Stimulated activated CD8-positive, alpha-beta memory T cell treated with anti-CD3 and anti-CD28 coated beads, Interleukin-4, amount 100 ng/mL, for 4 hours (primary cell): ENCODE measurements at places on chromosomes 6 and 20.

DNA sequence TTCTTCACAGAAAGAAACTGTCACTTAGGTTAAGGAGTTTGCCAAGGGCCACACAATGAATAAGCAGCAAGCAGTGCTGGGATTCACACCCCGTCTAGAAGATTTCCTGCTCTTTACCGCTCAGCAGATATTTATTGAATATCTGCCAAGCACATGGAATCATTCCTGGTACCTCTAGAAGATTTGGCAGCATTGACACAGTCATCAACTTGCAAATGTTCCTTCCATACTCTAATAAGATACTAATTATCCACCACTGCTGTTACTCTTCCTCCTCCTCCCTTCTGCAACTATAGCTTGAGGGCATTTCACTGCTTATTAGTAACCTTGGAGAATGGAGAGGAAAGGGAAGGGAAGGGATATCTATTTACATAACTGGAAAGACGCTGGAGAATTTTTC is 13.0 kb downstream of the MOXD1 start:
- no peak for DNase-seq

DNA sequence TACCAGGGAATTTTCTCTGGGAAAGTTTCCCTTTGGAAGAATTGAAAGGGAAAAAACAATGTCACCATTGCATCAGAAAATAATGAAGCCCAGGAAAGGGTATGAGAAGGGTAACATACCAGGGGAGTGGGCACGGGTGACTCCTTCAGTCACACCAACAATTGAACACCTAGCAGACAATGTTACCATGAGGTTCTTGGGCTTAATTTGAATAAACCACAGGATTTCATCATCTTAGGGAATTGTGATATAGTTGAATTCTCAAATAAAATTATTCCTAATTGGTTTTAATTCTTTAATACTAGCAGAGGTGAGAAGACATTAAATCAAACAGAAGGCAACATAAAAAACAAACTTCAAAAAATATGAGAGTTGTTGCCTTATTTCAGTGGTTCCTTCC is 73.7 kb upstream of the RREB1 start:
- no peak for DNase-seq

GRCh38 chr6:39879535-39879934 is 54.7 kb downstream of the MOCS1 start:
- no peak for DNase-seq

DNA sequence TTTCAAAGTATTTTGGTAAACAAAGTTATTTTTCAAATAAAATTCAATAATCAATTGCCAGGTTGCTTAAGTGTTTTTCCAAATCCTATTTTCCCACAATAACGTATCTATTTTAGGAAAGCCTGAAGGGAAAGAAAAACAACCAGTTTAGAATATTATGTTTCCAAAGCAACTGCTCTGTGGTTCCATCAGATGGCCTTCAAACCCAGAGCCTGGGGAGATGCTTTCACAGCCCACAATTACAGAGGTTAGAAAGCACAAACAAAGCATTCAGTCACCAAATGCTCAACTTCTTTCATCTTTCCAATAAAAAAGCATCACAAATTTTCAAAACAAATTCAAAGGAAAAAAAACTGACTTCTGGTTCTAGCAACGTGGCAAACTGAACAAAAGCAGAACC is 66.0 kb downstream of the ELOVL5 start:
- DNase-seq: no peak

GRCh38 chr6:158707120-158707820 is 57.4 kb downstream of the SYTL3 start:
- DNase-seq: no peak

- no peak for DNase-seq
Measured at GRCh38 chr6:40425192-40425919, 161.8 kb downstream of the LRFN2 start.

DNA sequence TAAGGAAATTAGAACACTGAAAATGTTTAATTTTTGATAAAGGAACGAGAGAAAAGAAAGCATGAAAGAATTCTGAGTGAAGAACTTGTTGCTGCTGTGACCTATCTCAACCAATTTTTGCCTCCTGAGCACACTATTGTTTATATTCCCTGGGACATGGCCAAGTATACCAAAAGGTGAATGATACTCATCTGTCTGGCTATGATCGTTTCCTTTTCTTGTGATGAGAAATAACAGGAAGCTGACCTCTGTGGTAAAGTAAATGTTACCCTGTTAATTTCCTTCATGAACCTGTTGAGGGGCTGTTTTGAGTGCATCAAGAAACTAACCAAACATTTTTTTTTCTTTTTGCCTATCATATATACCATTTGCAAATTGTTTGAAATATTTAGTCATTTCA is 69.1 kb downstream of the FIG4 start:
- DNase-seq: no peak

DNA sequence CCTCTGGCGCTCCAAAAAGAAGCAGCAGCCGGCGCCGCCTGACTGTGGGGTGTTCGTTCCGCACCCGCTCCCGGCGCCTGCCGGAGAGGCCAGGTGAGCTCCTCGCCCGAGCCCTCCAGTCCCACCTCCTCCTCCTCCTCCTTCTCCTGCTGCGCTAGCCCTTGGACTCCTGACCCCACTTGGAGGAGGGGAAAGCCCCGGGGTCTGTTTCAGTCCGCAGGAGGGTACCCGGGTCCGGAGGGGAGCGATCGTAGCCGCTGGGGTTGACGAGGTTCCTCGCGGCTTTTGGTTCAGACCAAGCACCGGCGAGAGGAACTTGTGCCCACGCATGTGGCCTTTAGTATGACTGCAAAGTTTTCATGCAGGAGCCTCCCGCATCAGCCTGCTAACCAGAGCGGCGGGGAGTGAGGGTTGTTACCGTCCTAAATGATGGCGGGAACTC is 493 bp downstream of the CRYBG1 start:
- DNase-seq: no peak

DNA sequence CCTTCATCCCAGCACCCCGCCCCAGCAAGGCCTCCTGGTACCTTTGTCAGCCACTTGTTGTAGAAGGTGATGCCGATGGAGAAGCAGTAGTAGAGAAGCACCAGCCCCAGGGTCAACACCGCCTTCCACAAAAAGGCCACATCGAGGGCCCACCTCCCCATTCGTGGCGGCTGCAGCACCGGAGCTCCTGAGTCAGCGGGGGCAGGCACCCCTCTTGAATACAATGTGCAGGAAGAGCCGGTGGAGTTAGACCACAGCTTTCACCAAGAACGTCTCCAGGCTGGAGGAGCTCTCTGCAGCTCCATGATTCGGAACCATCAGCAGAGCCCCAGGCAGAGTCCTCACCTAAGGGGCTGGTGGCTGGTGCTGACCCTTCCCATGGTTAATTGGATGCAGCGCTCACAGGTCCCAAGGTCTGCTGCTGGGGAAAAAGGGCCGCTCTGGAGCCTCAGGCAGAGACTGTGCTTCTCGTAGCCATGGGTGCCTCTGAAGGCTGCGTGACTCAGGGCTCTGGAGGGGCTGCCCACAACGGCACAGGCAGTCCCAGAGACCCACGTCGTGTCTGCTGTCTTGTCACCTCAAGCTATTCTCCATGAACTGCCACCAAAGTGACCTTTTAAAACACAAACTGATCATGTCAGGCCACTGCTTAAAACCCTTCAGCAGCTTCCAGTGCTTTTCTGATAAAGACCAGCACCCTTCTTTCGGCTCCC is 47.9 kb downstream of the ELMO2 start:
- no peak for DNase-seq

DNA sequence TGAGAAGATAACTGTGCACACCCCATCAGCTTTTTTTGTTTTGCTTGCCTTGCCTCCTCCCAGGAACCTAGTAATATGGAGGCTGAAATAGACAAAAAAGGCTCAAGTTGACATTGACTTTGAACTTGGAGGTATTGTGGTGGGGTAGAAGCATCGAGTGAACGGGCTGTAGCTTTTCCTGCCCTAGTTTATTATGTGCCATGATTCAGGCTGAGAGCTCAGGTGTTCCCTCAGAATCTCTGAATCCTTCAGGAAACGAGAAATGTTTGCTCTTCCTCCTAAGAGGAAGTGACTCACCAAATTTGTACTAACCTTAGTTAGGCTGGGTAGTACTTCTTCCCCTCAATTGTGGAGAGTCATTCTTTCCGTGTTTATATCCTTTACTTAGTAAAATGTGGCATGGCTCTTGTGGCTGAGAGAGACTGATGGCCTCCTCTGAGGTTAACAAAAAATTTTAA is 98.8 kb downstream of the SASH1 start:
- DNase-seq: no peak

- DNase-seq: no peak
Measured at GRCh38 chr6:107565165-107565723, 75.3 kb downstream of the SOBP start.

DNA sequence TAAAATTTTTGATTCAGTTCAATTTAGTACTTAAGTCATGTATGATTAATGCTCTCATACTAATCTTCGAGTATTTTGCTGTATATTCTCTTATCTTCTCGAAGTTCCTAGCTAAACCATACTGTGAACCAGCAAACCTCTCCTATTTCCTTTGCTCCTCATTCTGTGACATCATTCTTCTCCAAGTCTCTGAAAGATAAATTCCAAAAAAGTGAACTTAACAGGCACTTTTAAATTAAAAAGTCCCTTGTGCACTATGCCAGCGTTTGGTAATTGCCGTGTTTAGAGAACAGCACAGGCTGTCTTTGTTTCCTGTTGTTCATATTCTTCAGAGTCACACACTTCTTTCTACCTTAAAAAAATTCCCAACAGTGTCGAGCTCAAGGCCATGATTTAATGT is 188.4 kb upstream of the PHACTR1 start:
- DNase-seq: no peak

- no peak for DNase-seq
Measured at GRCh38 chr6:96301023-96301422, 220.6 kb upstream of the UFL1 start.

GRCh38 chr6:11094941-11095340 is 1.3 kb downstream of the SMIM13 start:
- no peak for DNase-seq

- DNase-seq: no peak
Measured at GRCh38 chr6:139470997-139471396, 96.5 kb upstream of the CITED2 start.

DNA sequence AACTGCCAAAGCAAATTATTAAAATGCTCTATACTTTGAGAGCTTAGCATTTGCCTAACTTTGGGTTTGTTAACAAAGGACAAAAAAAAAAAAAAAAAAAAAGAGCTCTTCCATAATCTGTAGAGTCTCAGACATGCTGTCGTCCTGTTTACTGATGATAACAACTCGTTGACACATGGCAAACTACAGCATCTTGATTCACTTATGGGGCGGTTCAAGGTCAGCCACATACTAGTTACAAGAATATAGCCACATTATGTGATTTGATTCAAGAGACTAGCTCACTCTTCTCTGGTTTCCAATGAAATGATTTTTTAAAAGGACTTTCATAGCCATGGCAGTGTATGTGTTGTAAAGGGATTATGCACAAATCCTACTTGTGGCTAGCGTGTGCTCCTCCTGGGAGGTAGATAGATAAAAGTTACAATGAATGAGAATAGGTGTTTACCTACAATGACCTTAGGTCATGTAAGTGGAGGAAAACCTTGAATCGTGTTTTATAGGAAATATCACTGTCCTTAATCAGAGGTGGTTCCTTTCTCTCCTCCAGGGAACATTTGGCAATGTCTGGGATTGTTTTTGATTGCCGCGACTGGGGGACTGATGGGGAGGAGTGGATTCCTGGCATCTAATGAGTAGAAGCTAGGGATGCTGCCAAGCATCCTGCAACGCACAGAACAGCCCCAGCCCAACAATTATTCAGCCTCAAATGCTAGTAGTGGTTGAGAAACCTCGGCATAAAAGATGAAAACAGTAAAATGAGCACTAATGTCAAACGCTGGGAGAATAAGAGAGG is 969.2 kb upstream of the SLC35B3 start:
- DNase-seq: no peak

DNA sequence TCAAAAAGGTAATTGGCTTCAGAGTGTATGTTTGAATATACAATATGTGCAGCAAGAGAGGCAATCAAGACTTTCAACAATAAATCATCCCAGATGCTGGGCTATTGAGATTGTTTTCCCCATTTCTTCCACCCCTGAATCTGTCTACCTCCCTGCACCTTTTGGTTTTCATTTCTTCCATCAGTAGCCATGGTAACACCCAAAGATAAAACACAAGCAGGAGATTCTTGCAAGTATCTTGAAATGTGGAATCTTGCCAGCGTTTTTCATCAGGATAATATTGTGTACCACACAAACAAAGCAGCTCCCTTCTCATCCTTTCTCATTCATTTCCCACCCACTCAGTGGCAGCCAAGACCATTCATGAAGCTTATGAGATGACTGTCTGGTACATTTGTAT is 73.0 kb upstream of the NRSN1 start:
- DNase-seq: no peak

DNA sequence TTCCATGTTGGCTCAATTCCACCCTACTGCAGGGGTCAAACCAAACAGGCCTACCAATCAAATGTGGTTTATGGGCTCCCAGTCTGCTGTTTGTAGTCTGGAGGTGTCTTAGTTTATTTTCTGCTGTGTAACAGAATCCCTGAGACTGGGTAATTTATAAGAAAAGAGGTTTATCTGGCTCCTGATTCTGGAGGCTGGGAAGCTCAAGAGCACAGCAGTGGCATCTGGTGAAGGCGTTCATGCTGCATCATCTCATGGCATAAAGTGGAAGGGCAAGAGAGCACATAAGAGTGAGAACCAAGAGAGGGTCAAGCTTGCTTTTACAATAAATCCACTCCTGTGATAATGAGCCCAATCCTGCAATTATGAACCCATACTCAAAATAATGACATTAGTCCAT is 85.4 kb downstream of the C6orf52 start:
- DNase-seq: no peak

GRCh38 chr20:32678948-32679347 is 5.2 kb upstream of the C20orf203 start:
- DNase-seq: no peak

- no peak for DNase-seq
Measured at GRCh38 chr6:162315291-162315690, 412.3 kb downstream of the PRKN start.

- no peak for DNase-seq
Measured at GRCh38 chr20:32296412-32296811, 19.0 kb downstream of the KIF3B start.

GRCh38 chr6:38169221-38169976 is 349.9 kb downstream of the ZFAND3 start:
- DNase-seq: no peak

GRCh38 chr20:23201658-23202057 is 115.5 kb upstream of the CD93 start:
- DNase-seq: no peak

DNA sequence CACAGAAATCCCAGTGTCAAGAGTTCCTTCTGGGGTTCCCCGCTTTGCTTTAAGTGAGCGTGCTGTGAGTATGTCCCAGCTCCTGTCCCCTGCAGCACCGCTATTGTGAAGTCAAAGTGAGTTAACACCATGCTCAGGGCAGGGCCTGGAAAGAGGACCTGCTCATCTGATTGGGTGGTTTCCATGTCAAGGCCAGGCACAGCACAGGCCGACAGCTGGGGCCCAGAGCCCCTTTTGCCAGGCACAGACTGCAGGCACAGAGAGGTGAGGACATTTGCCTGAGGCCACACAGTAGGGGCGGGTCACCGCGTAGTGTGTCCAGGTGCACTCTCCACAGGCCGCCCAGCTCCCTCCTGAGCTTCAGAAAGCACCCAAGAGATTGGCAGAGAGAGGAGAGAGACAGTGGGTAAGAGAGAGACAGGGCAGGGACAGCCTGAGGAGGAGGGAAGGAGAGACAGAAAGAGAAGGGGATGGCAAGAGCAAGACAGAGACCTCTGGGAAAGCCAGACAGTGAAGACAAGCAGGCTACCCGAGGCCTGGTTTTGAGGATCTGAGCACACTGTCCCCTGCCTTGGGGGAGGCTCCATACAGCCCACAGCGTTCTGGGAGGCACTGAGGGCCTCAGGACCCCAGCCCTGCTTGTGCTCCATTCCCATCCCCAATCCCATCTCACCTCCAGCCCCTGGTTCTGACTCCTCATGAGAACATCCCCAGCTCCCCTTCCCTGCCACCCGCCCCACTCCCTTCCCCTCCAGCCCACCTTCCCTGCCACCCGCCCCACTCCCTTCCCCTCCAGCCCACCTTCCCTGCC is 6.5 kb upstream of the BPIFB1 start:
- no peak for DNase-seq
